NCI-H748 treated with DMSO at 0.1 percent for 48 hours (cell line): ENCODE measurements at places on chromosomes 3 and 15.

GRCh38 chr15:90883976-90884718 is at the start of gene FES:
FES (plus strand) TSS chr15:90884504; CDS start chr15:90885046, 542 bp downstream.
- DNase-seq = no peak

DNA sequence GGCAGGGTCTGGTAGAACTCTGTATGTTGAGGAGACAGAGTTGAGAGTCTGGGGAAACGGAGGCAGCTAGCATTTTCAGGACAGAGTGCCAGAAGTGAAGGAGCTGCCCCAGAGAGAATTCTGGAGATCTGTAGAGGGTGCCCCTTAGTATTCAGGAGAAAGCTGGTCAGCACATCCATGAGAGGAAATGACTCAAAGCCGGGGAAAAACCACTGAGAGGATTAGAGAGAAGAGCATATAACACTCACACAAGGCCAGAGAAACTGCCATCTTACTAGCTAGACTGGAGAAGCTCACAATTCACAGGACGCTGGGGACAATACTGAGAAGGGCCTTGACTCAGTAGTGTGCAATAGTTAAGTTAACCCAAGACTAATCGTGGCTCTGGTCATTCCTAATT is 75.7 kb upstream of the DPPA4 start:
- no peak for DNase-seq

DNA sequence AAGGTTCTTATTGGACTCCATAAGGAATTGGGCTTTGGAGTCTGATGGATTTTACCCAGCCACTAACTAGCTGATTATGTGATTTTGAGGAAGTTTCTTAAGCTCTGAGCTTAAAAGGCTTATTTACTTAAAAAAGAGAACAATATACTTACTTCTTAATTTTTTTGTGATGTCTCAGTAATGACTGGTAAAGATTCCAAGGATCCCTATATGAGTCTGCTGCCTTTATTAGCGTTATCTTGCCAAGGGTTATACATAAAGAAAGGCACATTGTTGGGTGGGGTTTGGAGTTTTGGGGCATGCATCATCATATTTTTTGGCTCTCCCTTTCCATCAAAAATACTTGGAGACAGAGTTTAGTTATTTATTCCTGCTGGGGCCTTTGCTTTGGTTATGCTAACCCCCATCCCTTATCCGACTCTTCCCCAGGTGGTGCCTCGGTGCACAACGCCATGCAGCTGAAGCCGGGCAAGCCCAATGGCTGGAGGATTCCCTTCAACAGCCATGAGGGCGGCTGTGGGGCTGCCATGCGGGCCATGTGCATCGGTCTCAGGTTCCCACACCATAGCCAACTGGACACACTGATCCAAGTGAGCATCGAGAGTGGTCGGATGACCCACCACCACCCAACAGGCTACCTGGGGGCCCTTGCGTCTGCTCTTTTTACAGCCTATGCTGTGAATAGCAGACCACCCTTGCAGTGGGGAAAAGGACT is 6.7 kb downstream of the ADPRH start:
- DNase-seq = no peak

GRCh38 chr3:102194760-102195159 is 240.1 kb upstream of the ZPLD1 start:
- DNase-seq = no peak

GRCh38 chr3:150359381-150359780 is 48.7 kb upstream of the TSC22D2 start:
- no peak for DNase-seq

DNA sequence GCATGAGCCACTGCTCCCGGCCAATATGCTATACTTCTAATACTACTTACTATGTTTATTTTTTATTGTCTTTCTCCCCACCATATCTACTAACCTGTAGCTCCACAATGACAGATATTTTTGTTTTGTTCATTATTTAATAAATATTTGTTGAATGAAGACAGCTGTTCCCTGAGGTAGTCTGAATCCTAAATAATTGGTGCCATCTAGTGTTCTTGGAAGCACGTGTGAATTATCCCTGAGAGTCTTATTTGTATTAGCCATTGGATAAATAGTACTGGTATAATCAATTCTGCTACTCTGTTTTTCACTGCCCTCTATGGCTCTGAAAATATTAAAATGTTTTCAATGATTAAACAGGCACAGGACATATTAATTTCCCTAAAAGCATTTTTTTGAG is 5.6 kb upstream of the APPL1 start:
- no peak for DNase-seq

GRCh38 chr3:143897576-143898295 is 49.5 kb upstream of the SLC9A9 start:
- peak; percentile 43 for DNase-seq

GRCh38 chr3:150613709-150614480 is 10.8 kb downstream of the SELENOT start:
- DNase-seq = no peak

DNA sequence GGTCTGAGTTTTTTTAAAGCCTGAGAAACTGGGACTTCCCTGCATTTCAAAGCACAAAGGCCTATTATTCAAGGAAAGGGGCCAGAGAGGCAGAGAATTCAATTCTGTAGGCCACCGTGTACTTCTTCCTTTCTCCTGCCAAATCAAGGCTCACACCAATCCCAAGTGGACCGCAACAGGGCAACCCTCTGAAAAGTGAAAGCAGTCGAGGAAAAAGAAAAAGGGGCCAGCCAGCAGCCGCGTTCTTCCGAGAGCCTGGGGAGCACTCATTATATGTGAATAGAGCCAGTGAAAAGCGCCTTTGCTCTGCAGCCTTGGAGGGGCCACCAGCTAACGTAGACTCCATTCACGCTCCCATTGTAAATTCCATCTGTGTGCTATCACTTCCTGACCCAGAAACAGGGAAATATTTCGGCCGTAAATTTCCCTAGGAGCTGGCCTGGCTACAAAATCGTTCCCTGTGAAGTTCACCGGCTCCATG is 45.9 kb upstream of the THUMPD3 start:
- DNase-seq = no peak

GRCh38 chr3:53049987-53050386 is 4.1 kb upstream of the SFMBT1 start:
- DNase-seq = no peak

DNA sequence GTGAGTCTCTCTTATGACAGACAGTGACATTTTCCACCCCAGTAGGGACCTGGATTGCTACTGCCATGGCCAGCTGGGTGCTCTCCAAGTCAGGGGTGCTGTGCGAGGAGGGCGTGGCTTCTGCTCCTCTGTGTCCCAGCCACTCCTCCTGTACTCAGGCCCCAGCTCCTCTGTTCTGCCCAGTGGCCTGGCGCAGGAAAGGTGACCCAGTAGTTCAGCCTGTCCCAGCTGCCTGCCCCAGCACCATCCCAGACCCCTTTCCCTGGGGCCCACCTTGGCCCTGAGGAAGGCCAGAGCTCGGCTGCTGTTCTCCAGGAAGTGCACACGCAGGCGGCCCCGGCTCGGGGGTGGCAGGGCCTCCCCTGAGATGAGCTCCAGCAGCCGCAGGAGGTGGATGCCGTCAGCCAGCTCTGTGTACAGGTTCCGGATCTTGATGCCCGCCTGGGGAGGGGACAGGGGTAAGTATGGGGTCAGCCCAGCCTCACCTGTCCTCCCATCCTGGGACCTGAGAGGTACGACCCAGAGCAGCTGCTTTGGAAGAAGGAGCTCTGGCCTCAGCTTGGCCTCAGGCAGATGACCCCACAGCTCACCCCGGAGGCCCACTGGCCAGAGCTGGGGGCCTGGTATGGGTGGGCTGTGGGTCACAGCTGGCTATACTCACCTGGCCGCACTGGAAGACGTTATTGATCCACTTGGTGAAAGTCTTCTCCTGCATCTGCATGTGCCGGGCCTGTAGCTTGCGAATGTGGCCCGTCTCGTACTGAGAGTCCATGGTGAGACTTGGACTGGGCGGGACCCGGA is 1.0 kb downstream of the SPTBN5 start:
- DNase-seq = no peak

DNA sequence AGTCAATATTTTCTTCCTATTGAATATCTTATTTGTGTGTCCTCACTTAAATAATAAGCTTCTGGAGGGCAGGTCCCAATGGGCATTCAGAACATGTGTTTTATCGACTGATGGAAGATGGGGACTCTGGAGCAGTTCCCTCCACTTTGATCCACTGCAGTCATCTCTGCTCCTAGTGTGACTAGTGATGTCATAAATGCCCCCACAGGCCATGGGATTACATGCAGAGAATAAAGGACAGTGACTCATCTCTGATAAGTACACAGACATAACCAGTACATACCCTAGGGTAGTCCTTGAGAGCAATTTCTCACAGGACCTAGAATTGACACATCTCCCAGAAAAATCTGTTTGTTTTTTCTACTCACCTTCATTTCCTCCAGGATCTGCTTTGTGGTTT is 49.4 kb upstream of the FMN1 start:
- no peak for DNase-seq

GRCh38 chr3:44228900-44229299 is 12.8 kb upstream of the TOPAZ1 start:
- no peak for DNase-seq

DNA sequence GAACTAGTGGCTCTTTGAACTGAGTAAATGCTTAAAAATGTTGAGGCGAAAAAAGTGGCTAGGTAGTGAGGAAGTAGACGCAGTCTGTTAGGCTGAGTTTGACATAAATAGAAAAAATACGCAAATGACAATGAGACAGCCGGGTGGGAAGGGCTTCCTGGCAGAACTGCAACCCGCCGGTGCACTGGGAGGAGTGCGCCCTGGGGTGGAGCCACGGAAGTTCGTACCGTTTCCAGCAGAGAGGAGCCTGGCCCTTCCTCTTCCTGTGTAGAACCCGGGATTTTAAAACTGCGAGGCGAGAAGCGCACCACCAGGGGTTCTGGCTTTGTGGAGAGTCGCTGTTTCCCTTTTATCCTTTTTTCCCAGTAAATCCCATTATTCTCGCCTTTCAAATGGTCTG is 602.6 kb downstream of the PYDC2 start:
- no peak for DNase-seq

DNA sequence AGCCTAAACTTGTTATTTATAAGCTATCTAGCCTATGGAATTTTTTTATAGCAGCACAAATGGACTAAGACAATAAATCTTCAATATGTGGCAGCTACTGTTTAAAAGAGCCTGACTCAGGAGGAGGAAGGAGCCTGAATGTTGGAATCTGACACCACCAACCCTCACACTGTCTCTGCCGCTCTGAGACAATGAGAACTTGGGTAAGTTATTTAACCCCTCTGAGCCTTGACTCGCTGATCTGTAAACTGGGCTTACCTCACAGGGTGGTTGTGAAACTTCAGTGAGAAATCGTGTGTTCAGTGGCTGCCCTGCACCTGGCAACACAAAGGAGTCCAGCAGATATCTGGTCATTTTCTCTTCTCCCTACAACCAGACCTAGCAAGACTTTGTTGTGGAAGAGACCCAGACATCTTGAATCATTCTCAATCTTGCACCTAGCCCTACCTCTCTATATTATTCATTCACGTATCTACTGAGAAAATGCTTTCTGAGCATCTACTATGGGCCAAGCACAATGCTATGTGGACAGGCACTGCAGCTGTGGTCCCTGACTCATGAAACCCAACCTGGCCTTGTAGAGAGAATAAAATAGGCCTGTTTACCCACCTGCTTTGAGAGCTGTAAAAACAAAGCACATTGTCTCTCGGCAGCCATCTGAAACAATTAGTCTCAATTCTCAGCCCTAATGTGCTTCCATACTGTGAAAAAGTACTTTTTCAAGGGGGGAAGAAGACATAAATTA is 81.9 kb upstream of the SLC25A36 start:
- DNase-seq = peak; percentile 59

DNA sequence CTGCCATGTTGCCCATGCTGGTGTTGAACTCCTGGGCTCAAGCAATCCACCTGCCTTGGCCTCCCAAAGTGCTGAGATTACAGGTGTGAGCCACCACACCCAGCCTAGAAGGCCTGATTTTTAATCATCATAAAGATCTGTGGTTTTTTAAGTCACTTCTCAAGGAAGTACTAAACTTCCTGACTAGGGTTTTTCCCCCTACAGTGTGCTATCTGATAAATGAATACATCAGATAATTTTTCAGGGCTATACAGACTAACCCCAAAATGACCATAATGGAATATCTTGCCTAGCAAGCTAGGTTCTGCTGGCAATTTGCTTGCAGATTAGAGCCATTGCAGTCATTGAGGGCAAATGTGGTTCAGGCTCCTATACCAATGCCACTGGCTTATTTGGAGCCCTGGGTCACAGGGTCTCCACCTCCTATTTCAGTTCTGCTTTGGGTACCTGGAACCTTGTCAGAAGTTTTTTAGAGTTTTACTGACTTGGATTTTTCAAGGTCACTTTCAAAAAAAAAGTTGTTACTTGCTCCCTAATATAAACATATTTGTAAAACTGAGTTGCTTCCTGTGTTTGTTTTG is 80.8 kb downstream of the SLC49A4 start:
- DNase-seq = no peak

- no peak for DNase-seq
Measured at GRCh38 chr3:186983659-186984058, 53.3 kb downstream of the ST6GAL1 start.

- DNase-seq = no peak
Measured at GRCh38 chr15:72936237-72936636, 116.0 kb upstream of the NEO1 start.

- no peak for DNase-seq
Measured at GRCh38 chr3:126434264-126434590, 39.5 kb downstream of the CFAP100 start.

GRCh38 chr3:17983106-17983505 is 240.7 kb upstream of the TBC1D5 start:
- no peak for DNase-seq

GRCh38 chr3:116474032-116474780 is 28.9 kb upstream of the LSAMP start:
- peak; percentile 81 for DNase-seq

DNA sequence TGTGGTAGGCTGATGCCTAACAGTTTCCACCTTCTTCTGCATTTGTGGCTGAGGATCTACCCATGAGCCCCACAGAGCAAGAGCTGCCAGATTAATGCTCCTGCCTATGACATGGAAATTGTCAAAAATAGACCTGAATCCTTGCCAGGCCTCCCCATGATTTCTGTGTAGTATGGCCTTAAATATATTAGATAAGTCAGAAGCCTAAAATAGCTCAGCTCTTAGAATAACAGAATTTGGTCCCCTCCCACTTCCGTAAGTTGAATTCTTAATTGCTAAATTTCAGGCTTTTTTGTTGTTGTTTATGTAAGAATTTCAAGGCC is 129.0 kb downstream of the SERPINI1 start:
- no peak for DNase-seq

- DNase-seq = no peak
Measured at GRCh38 chr3:182248349-182248880, 536.7 kb downstream of the SOX2 start.

DNA sequence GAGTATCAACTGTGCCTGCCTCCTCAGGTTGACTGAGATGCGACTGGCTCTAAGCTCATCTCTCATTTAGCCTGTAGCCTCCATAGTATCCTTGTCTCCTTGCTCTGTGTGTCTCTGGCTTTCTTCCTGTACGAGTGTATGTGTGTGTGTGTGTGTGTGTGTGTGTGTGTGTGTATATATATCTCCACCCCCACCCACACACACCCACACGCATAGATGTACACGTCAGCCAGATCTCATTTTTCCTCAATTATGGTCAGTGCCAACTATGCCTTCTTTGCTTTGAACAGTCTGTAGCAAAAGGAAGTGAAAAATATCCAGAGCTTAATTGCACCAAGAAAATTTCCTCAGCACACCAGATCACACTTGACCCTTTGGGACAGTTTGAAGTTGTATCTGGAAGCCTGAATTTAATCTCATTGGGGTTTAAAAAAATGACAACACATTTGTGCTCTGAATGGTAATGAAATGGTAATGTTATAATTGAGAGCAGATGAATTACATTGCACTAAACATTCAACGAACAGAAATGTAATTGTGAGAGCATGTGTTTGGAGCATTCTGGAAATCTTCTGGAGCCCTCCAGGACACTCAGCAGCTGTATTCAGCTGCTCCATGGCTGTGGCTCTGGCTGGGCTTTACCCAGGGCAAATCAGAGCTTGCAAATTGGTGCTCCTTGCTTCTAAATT is 63.6 kb downstream of the RYR3 start:
- DNase-seq = no peak
